Stimulated activated CD4-positive, alpha-beta T cell treated with anti-CD3 and anti-CD28 coated beads, TNF-alpha, amount 100 ng/mL, for 24 hours (primary cell): ENCODE measurements at places on chromosomes 2 and 18.
A peak's percentile ranks its signal among the peaks of the same experiment; 100 is the strongest.

DNA sequence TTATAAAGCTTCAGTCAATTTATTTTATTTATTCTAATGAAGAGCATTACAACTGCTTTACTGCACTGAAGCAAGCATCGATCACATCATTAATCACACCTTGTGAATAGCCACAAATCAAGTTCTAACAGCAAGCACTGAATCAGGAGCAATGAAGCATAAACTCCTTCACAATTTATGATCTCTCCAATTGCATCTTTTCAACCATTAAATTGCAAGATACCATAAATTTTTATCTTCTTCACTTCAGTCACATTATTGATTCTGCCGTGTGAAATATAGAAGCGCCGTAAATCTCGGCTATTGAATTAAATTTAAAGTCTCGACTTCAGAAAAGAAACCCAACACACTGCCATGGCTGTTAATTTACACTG lies 298.7 kb downstream of the CDCA7 start:
- DNase-seq, result no peak

- DNase-seq, result no peak
Measured at GRCh38 chr2:196169516-196169915, 1.9 kb downstream of the STK17B start.

GRCh38 chr2:99461828-99462483 lies 27.9 kb downstream of the REV1 start:
- no peak for DNase-seq

- DNase-seq, result peak; percentile 11
Measured at GRCh38 chr2:55232863-55233657, 572 bp downstream of the RPS27A start.

DNA sequence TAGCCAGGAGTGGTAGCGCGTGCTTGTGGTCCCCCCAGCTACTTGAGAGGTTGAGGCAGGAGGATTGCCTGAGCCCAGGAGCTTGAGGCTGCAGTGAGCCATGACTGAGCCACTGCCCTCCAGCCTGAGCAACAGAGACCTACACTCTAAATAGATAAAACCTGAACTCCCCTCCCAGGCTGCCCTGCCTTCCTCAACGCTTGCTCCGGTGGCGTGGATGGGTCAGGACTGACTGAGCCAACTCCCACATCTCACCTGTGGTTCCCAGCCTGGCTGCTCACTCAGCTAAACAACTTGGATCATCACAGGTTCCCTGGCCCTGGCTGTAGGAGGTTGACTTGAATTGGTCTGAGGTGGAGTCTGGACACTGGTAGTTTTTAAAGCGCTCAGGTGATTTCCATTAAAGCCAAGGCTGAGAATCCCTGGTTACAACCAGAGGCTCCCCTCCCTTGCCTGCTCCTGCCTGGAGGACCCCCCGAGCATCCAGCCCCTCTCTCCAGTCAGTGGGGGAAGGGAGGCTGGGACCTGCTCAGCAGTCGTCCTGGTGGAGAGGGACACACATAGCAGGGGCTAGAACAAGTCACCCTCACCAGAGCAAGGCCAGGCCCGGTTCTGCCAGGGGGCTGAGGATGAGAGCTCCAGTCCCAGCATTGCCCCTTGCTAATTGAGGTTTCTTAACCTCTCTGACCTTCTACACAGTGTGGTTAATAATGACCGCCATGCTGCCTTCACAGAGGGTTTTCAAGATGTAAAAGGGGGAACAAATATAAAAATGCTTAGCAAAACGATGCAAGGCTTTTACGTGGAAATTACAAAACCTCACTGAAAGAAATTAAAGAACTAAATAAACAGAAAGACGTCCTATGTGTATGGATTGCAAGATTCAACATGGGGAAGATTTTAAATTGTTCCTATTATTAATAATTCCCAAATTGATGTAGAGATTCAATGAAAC lies 46.9 kb upstream of the TAF1B start:
- no peak for DNase-seq

DNA sequence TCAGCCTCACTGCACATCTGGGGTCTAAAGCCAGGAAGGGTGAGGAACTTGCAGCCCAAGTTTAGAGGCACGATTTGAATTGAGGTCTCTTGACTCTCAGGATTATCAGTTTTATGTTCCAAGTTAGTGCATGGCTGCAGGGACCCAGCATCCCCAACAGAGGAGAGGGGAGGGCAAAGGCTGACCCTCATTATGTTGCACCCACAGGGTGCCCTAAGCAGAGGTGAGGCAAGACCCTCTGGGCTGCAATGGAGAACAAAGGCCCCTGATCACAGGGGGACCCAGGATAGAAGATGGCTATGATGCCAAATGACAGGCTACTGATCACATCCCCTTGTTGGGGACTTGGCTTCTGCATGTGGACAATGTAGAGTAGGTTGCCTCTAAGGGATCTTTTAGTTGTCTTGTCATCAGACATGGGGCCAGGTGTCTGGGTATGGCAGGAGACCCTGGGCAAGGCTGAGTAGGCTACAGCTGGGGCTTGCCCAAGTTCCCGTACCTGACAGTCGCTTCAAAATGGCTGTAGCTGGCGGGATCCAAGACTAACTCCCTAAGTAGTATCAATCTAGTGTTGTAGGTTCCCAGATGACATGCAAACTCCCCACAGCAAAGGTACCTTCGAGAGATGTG lies 4.5 kb upstream of the GDF7 start:
- DNase-seq, result no peak

- DNase-seq, result no peak
Measured at GRCh38 chr2:239155806-239156480, 244.9 kb downstream of the HDAC4 start.

DNA sequence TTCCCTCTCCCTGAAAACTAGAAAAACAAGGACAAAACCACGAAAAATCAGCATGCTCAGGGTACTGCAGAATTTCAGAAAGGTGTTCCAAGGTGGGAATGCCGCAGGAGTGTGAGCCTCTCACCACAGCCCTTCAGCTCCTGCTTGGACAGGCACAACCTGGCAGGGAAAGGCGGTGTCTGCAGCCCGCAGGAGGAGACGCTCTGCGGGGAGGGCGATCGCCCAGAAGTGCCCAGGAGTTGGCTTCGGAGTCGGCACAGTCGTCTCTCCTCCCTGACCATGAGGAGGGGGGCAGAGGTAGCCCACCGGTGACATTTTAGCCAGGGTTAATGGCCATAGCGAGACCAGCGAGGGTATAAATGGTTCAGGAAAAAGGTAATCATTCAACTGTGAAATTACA lies 57.2 kb downstream of the TMEM18 start:
- no peak for DNase-seq

DNA sequence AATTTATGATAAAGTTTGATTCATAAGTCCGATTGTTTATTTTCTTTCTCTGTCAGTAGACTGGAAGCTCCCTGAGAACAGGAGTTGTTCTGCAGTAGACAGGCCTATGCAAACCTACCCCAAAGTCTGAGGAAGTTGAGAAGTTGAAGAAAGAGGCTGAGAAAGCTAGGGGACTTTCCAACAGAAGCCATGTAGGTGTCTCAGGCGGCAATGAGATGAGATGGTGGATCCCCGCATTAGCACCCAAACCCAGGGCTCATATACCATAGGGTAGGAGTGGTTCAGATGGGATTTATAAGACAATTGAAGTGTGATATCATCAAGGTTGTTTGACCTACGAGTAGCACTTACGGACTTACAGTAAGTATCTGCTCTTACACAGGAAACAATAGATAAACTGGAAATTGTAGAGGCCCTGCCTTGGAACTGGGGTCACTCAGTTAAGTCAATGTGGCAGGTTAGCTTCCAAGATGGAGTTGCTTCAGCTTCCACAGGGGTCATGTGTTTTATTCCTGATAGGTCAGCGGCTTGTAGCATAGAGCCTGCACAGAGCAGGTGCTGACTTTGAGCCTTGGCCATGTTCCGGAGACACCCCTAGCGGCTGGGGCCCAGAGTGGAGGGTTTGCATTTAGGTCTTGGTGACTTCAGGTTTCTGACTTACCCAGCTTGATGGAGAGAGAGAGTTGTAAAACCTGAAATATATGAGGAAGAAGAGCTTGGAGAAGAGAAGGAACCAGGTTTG lies 2.3 kb upstream of the PSD4 start:
- DNase-seq, result no peak

DNA sequence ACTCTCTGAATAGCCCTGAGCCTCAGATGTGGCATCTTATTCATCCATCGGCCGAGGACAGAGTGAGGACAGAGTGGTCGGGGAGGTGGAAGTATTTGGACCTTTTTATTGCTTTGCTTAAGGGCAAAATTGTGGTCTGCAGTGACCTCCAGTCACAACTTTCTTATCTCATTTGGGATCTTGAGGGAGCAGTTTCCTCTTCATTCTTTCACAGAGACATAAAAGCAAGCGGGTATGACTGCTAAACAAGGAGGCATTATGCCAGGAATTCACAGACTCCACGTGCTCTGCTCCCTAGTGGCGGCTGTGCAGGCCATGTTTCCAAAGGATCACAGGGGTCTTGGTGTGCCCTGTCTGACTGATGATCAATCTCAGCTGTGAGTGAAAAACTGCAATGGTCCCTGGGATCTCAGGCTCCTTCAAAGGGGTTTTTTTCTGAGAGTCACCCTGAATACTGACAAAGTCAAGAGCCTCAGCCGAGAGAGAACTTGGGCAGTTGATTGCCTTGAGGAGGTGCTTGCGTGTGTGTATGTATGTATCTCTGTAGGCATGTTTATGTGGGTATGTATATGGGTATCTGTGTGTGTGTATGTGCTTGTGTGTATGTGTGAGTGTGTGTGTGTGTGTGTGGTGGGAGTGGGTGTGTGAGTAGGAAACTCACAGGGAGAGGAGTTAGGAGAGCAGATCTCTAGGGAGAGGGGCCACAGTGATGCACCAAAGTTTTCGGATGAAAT lies 47.7 kb downstream of the RAPGEF4 start:
- no peak for DNase-seq

DNA sequence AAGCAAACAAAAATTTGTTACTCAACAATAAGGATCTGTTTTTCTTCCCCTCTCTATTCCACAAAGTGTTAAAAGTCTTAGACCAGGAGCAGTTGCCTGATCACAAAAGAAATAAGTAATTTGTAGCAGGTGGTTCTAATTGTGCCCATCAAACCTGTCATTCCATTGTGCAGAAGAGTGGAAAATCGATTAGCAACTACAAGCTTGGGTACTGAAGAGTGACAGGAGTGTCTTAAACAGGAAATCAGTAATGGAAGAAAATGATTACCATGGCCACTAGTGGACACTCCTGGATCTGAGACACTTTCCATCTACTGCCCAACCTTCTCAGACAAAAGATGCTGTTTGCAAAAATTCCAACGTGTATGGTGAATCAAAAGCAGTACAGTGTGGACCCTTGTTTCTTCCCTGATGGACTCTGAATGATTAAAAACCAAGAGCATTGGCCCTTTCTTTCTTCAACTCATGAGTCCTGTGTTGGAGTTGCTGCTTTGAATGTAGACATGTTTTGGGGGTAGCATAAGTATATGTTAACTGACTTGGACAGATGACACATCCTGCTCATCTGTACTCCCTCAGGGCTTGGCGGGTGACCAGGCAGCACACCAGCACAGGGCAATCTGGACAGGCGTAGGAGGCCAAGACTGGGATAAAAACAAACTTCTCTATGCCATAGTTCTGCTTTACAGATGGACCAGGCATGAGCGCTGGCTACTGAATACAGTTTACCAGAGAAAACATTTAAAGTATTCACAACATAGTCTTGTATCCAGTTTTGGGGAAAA lies 51.9 kb downstream of the PLA2R1 start:
- no peak for DNase-seq

GRCh38 chr18:56108478-56109367 lies 520.7 kb upstream of the TCF4 start:
- no peak for DNase-seq

DNA sequence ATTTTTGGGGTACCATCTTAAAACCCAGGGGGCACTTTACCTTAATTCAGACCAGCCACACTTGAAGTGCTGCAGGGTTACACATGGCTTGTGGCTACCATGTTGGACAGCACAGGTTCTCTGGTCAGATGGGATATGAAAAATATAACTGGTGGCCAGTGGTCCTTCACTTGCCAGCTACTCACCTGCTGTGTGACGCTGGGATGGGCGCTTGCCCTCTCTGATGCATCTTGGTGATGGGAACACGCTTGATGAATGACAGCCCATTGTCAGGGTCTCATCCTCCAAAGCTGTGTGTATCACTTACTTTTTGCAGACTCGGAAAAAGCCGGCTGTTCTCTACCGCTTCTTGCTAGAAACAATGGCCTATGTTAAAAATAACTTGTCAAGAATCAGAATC lies 22.5 kb downstream of the HJURP start:
- DNase-seq, result no peak

DNA sequence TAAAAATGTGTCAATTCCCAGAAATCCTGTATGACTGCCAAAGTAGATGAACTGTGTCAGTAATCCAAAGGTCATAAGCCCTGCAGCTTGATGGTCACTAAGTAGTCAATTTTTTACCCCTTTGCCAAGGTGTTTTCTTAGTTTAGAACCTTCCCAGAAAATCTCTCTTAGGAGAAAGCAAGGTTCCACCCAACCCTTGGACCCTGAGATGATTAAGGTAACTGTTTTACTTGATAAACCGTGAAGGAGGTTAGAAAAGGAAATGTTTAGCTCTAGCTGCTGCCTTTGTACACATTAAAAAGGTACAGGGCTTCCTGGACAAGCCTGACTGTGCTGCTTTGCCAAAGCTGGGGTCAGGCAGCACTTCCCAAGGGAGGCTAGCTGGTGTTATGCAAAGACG lies 24.4 kb upstream of the LRP2 start:
- DNase-seq, result no peak

DNA sequence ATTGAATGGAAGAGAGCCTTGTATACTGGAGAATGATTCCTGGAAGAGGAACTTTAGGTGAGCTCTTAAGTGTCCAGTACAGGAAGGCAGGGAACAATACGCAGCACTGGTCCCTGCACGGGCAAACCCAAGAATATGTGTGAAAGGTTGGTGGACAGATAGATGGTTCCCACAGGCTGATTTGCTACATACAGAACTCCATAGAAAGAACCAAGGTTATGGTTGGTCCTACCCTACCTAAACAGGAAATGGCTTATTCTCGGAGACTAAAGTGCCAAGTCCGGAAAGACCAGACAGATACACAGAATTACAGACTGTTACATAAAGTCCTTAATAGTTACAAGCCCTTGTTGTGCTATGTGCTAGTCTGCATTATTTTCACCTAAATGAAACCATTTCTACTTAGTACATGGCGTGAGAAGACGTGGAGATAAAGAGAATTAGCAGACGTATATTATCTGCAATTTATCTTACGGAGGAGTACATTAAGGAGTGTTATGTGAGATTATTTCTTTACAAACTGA lies 1.2 kb downstream of the REV1 start:
- DNase-seq, result no peak

GRCh38 chr18:25326361-25326952 lies 25.5 kb downstream of the ZNF521 start:
- no peak for DNase-seq

DNA sequence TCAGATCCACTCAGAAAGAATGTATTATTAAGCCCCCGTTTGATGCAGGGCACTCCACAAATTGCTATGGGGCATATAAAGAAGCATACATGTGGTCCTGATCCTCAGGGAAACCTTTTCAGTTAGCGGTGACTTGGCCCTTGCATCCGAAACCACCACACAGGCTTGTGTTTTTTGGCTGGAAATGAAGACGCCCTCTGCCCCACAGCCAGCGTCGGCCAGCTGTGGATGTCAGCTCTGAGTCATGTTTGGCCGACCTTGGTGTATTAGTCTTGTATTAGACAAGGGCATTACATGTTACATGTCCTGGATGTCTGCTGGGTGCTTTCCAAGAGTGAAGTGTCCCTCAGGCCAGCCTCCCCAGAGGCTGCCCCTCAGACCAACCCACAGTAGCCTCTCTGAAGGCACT lies 107.6 kb upstream of the MAP3K20 start:
- DNase-seq, result no peak

- DNase-seq, result no peak
Measured at GRCh38 chr2:18311420-18312195, 248.8 kb downstream of the RDH14 start.

- no peak for DNase-seq
Measured at GRCh38 chr2:11659115-11659475, 10.9 kb downstream of the NTSR2 start.

GRCh38 chr2:177466337-177467195 lies 74.0 kb downstream of the AGPS start:
- DNase-seq, result no peak
